ENCODE measurements at places on chromosomes 16 and 17.

DNA sequence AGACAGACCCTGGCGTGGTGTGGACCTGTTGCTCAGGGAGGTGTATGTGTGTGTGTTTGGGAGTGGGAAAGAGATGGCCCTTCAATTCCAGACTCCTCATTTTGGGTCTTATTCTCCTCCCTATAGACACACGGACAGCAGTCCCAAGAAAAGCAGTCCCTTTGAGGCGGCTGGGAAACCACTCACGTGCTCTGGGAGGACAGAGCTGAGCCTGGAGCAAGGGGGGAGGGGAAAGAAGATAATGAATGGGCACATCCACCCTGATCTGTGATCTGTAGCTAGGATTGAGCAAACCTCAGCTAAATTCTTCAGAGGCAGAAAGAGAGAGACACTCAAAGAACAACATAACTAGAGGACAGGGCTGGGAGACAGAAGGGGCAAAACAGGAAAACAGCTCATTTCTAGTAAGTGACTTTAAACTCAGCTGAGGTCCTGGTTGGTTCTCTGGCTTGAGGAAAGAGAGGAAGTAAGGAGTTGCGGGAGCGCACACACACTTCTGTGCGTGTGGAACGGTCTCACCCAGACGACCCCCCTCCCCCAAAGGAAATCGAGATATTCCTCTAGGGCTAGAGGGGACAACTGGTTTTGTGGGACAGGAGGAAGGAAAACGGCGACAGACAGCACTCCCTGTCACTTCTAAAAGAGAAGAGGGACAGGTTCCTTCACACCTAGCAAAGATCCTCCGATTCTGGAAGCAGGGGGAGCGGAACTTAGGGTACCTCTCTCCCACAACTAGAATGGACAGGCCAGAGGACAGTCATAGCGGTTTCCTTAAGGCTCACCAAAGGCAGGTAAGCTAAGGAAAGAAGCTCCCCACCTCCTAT lies 658 bp downstream of the RAB5C start:
- DNase-seq: peak; percentile 25

DNA sequence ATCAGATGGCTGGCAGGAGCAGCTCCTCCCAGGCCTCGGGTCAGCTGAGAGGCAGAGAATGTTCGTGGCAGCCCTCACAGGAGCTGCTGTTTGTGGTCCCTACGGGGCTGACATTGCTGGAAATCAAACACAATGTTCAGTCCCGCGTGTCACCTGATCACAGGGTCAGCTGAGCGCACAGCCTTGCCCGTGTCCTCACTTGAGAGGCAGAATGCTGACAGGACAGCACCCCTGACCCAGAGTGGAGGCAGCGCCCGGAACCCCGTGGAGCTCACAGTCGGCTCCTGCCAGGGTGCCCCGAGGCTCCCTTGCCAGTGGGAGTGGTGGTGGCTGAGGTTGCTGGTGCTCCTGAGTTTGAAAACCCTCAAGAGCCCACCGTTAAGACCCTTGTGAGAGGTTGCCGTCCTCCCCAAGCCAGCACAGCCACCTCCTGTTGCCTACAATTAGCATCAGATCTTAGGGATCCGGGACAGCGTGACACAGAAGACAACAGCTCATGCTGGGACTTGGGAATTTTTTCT lies 3.6 kb upstream of the CHMP6 start:
- DNase-seq: no peak

GRCh38 chr17:78979780-78980623 lies at the start of gene LGALS3BP:
Gene LGALS3BP (minus strand): TSS chr17:78979923. CDS start chr17:78977191, 2,732 bp downstream.
- peak; percentile 75 for DNase-seq

DNA sequence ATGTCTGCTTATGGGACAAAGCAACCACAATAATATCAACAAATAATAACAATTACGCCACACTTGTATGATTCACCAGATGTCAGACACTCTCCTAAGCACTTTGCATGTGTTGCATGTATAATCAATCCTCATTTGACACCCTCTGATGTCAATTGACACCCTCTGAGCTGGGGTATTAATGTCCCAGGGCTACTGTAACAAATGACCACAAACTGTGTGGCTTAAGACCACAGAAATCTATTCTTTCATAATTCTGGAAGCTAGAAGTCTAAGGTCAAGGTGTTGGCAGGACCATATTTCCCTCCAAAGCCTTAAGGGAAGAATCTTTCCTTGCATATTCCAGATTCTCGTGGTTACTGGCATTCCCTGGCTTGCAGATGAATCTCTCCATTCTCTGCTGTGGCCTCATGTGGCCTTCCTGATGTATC lies 112.7 kb downstream of the NPIPB5 start:
- DNase-seq: peak; percentile 81

DNA sequence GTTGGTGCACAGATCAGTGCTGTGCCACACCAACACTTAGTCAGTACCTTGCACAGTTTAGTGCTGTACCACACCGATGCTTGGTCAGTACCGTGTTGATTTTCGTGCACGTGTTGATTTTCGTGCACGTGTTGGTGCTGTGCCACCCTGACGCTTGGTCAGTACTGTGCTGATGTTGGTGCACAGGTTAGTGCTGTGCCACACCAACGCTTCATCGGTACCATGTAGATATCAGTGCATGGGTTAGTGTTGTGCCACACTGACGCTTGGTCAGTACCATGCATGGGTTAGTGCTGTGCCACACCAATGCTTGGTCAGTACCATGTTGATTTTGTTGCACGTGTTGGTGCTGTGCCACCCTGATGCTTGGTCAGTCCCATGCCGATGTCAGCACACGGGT lies 103.5 kb downstream of the NPIPB11 start:
- DNase-seq: no peak

DNA sequence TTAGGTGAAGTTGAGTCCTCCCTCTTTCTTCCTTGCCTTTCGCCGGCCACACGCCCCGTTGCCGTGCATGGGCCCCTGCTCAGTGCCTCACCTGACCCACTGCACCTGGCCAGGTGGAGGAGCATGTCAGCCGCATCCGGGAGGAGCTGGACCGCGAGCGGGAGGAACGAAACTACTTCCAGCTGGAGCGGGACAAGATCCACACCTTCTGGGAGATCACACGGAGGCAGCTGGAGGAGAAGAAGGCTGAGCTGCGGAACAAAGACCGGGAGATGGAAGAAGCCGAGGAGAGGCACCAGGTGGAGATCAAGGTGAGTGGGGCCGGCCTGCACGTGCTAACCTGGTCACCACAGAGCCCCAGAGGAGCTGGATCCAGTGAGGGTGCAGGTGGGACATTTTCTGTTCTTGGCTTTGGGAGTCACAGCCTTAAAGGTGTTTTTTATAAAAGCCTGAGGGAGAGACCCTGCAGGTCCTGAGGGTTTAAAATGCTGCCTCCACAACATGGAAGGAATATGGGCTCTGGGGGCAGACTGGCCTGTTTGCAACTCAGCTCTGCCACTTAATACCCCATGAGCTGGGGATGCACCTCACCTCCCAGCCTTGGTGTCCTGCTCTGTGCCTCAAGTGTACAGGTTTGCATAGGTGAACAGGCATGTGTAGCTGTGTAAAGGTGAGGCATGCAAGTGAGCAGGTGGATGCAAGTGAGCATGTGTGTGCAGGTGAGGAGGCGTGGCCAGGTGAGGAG lies 12.1 kb upstream of the DBNDD1 start:
- DNase-seq: no peak

- DNase-seq: no peak
Observed at GRCh38 chr17:45164734-45165269, 3.1 kb downstream of the HEXIM2 start.

GRCh38 chr16:46688101-46688653 lies 801 bp downstream of the VPS35 start:
- peak; percentile 23 for DNase-seq

DNA sequence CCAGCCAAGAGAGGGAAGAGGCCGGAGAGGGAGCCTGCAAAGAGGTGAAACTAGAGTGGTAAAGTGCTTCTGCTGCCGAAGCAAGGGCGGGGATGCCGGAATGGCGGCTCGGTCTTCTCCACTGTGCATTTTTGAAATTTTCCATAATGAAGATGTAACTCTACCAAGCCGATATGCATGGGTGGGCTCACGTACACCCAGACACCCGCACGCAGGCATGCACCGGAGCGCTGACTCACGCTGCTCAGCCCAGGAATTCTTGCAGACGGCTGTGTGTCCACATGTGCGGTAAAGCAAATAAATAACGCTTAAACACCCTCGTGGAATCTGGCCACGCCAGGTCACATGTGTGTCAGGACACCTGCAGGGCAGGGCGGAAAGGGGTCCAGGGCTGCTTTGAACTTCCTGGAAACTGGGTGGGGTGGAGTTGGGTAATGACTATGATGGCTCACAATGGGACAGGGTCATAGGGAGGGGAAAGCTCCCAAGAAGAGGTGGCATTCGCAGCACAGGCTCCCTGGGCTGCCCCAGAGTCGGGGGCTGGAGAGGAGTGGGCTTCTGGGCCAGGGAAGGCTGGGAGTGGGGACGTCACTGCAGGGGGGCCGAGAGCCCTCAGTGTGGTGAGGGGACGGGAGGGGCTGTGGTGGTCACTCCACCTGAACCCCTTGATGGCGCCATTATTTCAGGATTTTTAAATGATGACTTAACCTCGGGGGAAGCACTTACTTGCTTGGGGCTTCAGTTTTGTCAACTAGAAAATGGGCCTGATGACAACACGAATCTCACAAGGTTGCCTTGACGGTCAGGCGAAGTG lies 265.5 kb downstream of the PARN start:
- peak; percentile 96 for DNase-seq

DNA sequence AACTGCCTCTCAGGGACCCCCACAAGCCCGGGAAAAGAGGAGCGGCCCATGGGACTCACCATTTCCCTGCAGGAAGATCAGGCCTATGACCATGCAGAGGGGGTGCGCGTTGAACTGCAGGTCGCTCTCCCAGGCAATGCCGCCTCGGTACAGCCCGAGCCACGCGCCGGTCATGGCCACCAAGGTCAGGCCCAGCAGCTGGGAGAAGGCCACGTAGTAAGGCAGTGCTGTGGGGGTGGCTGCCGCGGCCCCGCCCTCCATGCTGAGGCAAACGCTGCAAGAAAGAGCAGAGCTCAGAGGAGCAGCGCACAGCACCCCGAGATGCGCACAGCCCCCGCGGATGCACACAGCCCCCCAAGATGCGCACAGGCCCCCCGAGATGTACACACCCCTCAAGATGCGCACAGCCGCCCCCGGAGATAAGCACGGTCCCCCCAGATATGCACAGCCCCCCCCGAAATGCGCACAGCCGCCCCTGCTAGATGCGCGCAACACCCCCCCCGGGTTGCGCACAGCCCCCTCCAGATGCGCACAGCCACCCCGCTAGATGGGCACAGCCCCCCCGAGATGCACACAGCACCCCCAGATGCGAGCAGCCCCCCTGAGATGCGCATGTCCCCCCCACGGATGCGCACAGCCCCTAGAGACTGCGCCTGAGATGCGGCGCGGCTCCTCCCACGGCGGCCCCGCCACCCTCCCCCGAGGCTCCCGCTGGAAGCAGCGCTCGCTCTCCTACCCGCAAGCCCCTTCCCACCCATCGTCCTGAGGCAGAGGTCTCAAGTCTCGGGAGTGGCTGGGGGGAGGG lies 8.6 kb downstream of the CYB561 start:
- no peak for DNase-seq

DNA sequence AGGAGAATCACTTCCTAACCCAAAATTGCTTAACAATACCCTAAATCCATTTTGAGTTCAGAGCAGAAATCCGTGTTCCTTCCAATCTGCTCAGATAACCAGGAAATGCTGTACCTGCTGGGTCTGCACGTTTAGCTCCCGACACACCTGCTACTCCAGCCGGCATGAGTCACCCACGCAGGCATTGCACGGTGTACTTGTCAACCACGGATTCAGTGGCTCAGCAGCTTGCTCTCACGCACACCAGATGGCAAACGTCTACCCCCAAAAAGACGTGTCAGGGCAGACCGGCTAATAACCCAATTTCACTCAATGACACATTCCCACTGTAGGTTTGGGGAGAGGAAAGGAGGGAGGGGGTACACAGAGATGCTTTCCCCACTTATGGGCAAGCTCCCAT lies 468.1 kb downstream of the SOX9 start:
- peak; percentile 91 for DNase-seq

GRCh38 chr16:83215406-83216001 lies 588.7 kb downstream of the CDH13 start:
- DNase-seq: no peak

DNA sequence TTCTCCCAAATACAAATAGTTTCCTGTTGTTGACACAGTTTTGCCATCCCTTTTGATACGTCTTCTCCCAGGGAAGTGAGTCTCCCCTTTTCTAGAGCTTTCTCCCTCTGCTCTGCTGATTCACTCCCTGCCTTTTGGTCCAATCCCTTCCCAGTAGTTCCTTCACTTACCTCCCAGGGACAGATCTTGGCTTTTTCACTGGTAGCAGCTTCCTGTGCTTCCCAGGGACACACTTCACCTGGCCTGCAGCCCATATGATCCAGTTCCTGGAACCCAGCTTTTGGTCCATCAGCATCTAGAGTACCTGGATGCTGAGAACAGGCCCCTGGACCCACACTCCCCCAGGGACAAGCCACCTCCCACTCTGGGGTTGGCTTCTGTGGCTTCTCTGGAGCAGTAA lies 15.8 kb downstream of the GPR179 start:
- DNase-seq: no peak

- no peak for DNase-seq
Observed at GRCh38 chr17:57256708-57257112, 387 bp downstream of the MSI2 start.

GRCh38 chr17:45824901-45825492 lies 19.7 kb upstream of the SPPL2C start:
- DNase-seq: no peak

- DNase-seq: peak; percentile 42
Observed at GRCh38 chr16:72013389-72013788, 4.8 kb downstream of the DHODH start.

DNA sequence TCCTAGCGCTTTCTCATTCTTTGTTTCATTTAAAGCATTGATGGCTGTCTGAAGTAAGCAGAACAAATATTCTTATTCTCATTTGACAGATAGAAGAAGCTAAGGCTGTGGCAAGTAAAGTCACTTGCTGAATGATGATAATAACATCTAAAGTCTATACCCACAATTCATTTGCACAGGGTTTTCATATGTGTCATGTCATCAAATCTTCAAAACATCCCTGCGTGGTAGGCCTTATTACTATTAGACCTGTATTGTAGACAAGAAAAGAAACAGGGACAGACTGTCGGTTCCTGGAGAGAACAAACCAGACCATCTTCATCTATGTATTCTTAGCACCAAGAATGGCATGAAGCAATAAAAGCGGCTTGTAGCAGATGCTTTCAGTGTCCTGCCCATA lies 85.9 kb downstream of the ASIC2 start:
- DNase-seq: no peak

GRCh38 chr17:45355087-45355486 lies 38.3 kb upstream of the MAP3K14 start:
- no peak for DNase-seq

DNA sequence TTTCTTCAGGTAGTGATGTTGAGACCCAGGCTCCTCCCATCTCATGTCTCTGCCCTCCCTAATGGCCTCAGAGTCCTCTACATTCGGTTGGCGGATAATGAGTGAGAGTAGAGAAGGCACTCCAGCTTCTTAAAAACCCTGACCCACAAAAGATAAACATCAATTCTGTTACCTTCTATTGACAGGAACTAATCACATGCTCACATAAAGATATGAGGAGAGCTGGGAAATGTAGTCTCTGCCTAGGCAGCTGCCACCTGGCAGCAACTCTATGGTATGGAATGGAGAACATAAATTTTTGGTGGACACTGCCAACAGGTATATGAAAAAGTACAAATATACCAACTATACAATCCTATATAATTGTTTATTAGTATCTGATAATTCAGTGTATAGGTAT lies 110.7 kb upstream of the HLF start:
- DNase-seq: no peak

- DNase-seq: no peak
Observed at GRCh38 chr17:54117452-54117851, 294.7 kb downstream of the KIF2B start.

Measured in astrocyte (in vitro differentiated cells and primary cell).